ENCODE measurements at places on chromosomes 4 and X.

DNA sequence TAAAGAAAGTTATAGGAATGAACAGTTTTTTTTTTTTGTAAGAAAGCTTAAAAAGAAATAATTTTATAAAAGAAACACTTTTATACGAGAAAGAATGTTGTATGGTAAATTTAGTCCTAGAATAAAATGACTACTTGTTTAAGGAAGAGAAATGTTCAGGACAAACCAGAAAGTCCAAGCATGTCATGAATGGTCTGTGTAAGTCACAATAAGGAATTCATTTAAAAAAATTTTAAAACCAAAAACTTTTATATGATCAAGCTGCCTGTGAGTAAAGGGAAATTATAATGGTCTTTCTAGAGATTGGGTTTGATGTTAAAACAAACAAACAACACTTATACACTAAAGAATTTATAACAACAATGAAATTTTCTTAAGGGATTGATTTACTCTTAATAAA, 858.9 kb upstream of the PCDH7 start:
- no peak for DNase-seq

DNA sequence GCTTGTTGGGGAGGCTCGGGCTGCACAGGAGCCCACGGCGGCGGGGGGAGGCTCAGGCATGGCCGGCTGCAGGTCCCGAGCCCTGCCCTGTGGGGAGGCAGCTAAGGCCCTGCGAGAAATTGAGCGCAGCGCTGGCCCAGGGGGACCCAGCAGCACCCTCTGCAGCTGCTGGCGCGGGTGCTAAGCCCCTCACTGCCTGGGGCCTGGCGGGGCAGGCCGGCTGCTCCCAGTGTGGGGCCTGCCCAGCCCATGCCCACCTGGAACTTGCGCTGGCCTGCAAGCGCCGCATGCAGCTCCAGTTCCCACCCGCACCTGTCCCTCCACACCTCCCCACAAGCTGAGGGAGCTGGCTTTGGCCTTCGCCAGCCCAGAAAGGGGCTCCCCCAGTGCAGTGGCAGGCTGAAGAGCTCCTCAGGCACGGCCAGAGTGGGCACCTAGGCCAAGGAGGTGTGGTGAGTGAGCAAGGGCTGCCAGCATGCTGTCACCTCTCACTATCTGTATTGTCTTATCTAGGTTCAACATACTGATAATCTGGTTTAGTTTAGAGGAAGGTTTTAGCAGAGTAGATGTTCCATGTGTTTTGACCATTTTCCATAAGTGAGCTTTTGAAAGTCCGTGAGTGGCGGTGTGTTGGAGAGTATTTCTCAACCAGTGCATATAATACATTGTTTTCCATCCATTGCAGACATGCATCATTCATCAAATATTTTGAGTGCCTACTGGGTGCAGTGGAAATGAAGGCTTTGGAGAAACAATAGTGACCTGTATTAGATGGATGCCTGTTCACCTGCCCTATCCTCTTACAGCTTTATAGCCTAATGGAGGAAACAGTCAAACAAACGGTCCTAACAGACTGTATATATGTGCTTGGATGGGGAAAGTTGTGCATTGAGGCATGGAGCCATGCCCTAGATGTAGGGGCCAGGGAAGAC, 13.1 kb downstream of the PI4K2B start:
- DNase-seq, result no peak

GRCh38 chr4:120842031-120842430, 80.5 kb downstream of the PRDM5 start:
- no peak for DNase-seq

DNA sequence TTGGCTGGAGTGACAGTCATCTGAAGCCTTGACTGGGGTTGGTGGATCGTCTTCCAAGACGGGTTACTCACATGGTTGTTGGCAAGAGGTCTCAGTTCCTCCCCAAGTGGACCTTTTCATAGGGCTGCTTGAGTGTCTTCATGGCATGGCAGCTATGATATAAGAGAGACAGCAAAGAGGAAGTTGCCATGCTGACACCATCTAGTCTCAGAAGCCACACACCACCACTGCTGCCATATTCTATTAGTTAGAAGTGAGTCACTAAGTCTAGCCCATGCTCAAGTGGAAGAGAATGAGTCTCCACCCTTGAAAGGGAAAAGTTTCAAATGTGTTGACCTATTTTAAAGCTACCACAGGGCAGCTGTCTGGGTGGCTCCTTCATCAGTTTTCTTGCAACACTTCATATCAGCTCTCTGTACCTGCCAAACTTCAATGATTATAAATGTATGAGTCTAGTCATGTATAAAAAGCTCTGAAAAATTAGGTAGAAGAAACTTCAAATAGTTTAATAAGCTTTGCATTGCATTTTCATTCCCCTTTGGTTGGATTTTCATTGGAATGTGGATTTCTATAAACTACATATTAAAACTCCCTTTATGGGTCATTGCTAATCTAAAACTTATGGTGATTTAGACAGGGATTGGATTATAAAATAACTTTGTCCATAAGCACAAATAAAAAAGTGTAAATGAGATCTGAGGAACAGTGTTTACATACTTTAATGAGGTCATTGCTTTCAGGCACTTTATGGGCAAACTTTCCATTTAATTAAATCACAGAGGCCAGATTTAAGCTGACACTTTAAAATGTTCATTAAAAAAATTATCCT, 68.0 kb upstream of the ATXN3L start:
- DNase-seq, result no peak

- DNase-seq, result no peak
Measured at GRCh38 chrX:120331116-120331515, 19.9 kb upstream of the TMEM255A start.

DNA sequence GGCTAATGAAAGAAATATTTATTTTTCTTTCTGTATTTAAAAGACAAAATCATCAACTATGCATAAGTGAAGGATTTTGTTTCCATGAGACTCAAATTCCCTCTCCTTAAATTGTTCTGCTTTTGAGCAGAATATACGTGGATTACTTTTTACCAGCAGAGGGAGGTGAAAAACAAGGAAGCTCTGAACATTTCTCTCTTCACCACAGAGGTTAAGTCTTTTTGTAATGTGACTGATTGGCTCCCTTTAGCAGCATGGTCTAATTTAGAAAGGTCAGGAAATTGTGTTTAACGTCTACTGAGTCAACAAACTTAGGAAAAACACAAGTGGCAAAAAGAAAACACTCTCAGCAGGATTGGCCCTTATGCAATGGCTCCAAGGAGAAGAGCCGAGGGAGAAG, 55.1 kb upstream of the F9 start:
- no peak for DNase-seq

- no peak for DNase-seq
Measured at GRCh38 chr4:139017861-139018260, 2.3 kb downstream of the NOCT start.

GRCh38 chr4:98430708-98431403, 169.7 kb downstream of the RAP1GDS1 start:
- no peak for DNase-seq

- DNase-seq, result no peak
Measured at GRCh38 chr4:15348236-15348635, 79.6 kb upstream of the C1QTNF7 start.

- no peak for DNase-seq
Measured at GRCh38 chr4:158827543-158827981, 58.7 kb downstream of the FNIP2 start.

DNA sequence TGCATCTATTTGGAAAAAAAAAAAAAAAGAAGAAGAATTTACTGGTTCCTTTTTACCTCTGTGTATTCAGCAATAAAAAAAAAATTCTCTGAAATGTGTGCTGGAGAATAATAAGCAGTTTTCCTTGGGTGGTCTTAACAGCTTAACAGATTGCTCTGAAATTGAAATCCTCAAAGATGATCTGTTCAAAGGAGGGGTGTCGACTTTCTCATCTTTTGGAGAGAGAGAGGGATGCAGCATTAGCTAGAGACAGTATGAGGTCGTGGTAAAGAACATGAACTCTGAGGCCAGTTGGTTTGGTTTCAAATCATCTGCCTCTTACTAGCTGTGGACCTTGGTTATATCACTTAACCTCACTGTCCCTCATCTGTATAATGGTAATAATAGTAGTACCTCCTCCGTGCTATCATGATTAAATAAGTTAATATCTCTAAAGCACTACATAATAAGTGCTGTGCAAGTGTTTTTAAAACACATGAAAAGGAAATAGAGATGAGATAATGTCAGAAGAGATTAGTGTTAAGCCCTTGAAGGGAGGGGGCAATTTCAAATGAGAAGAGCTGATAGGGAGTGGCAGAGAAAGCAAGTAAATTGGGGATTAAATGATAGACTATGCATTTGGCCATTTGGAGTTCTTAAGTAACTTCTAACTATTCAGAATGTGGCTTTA, 109.9 kb upstream of the LIMCH1 start:
- DNase-seq, result no peak

GRCh38 chrX:104695593-104695992, 129.6 kb downstream of the IL1RAPL2 start:
- no peak for DNase-seq

- DNase-seq, result no peak
Measured at GRCh38 chr4:140344101-140344500, 29.3 kb upstream of the SCOC start.

- no peak for DNase-seq
Measured at GRCh38 chr4:52098618-52099017, 47.5 kb downstream of the SPATA18 start.

DNA sequence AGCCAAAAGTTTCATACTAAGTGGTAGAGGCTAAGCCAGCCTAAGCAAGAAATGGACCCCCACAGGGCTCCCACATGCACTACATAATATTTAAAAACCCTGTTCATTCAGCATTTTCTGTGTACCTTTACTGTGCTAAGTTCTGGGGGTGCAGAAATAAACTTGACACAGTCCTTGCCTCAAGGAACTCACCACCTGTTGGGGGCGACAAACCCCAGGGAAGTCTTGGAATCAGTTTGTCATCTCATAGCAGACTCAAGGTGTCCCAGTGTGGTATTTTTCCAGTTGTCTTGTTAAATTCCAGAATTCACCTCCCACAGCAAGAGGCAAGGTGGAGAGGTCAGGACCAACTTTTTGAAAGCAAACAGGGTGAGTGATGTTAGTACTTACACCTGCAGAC, 43.1 kb downstream of the ATG4A start:
- DNase-seq, result no peak

GRCh38 chr4:22045051-22045630, 96.6 kb upstream of the KCNIP4 start:
- no peak for DNase-seq

- DNase-seq, result no peak
Measured at GRCh38 chrX:118179161-118179560, 62.6 kb upstream of the KLHL13 start.

DNA sequence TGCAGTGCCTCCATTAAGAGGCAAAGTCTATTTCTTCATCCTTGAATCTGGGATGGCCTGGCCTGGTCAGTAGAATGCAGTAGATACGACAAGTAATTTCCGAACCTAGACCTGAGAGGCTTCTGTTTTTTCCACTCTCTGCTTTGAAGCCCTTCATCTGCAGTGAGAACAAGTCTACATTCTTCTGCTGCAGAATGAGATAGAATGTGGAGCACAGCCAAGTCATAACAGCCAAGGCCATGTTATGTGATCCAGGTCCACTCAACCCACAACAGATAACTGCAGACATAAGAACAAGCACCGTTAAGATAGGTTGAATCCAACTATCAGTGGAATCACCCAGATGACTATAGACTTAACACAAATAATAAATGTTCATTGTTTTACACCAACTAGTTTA, 1297.7 kb downstream of the C4orf33 start:
- DNase-seq, result no peak

GRCh38 chrX:133611676-133612075, 196.4 kb upstream of the GPC4 start:
- DNase-seq, result no peak

- no peak for DNase-seq
Measured at GRCh38 chr4:62822306-62822705, 1586.9 kb downstream of the TECRL start.

DNA sequence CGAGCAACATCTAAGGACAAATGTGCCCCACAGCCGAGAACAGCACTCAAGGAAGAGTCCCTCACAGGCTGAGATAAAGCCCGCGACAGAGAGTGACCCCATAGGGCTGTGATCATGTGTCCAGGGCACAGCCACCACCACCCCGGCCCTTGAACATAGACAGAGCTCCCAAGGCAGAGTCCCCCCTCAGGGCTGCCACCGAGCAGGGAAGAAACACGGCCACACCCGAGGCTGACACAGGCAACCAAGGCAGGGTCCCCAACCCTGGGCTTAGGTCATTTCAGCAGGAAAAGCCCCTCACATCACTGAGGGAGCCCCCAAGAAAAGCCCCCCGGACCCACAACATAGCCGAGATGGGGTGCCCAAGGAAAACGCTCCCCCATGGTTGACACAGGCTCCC, 463 bp downstream of the CT45A10 start:
- no peak for DNase-seq

DNA sequence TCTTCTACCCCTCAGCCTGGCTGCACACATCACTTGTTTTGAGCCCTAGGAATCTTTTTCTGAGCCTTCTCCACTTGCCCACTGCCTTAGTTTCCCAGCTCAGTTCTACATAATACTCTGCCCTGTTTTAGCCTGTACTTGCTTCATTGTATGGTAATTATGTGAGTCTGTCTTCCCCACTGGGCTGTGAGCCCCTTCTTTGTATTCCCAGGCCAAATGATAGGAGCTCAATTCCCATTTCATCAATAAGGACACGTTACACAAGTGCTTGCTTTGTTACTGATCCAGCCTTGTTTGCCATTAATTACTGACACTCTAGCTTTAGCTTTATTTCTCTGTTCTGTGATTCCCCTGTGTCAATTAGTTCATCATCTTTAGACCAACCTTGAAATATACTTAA, 28.1 kb downstream of the KIT start:
- DNase-seq, result no peak
